Activated CD4-positive, alpha-beta memory T cell treated with anti-CD3 and anti-CD28 coated beads for 36 hours (primary cell): ENCODE measurements at places on chromosomes 6 and 20. TPM values are rescaled to one million over a fixed set of nuclear protein-coding genes. Genes with fewer than 3 reads are reported as not detected.

Gene MUCL3
- not detected for total RNA-seq

Gene GGTLC1
- not detected for total RNA-seq

Gene TUBB1
- not detected for total RNA-seq

Gene TINAG
- total RNA-seq = not detected

Gene EYS
- not detected for total RNA-seq
